ENCODE measurements at places on chromosomes 11 and 22. TPM values are rescaled to one million over a fixed set of nuclear protein-coding genes. Genes with fewer than 3 reads are reported as not detected.

DNA sequence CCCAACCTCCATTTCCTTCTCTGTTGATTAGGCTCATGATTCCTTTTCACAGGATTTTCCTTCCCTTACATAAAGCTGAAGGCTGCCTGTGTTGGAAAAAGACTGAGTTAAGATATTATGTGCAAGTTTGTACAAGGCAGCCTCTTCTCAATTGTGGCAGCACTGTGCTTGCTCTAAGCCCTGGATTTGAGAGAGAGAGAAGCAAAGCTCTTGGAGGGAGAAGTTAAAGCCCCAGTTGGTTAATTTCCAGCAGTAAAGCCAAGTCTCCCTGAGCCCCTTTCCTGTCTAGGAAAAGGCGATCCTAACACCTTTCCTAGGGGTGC, 128.3 kb upstream of the SESN3 start:
- DNase-seq, result no peak

GRCh38 chr22:50444663-50445062, 30.2 kb downstream of the SBF1 start:
- no peak for DNase-seq

DNA sequence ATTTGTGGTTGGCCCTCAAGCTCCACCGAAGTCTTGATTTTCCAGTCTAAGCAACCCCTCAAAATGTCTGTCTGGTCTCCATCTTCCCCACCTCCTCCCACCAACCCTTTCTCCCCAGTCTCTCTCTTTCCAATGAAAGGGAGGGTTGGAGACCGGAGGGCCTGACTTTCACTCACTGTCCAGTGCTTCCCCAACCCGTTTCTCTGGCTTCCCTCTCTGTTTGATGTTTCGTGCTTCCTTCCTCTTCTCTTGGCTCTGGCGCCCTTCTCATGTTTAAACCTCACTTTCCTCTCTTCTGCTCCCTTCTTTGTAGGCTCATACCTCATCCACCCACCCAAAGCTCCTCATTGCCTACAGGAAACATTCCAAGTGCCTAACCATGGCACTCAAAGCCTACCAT, 11.1 kb upstream of the VPS37C start:
- no peak for DNase-seq

Gene PVALB
- total RNA-seq, result not detected

GRCh38 chr11:31636983-31637382, 127.4 kb downstream of the ELP4 start:
- no peak for DNase-seq

DNA sequence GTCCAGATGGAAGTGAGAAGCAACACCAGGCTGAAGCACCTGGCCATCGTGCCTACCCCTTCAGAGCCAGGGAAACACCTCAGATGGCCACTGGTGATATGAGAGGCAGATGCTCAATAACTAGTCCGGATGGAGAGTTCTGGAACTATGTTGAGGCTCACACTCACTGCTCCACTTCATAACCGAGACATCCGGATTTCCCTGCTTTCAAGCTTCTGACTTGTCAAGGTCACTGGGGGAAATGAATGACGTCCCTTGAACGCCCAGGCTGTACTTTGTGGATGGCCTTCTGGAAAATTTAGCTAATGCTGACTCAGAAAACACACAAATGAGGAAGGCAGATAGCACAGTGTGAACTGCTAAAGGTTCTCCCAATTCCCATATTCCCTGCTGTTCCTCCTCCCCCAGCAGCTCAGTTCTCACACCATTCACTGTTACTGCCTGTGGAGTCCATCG, at the start of gene LYVE1:
Gene LYVE1 (minus strand): TSS at position 180 of the 456 bp plus-strand sequence. CDS start 133 bp downstream, at position 47.
- no peak for DNase-seq

- DNase-seq, result no peak
Observed at GRCh38 chr11:105582497-105582896, 27.4 kb upstream of the GRIA4 start.

DNA sequence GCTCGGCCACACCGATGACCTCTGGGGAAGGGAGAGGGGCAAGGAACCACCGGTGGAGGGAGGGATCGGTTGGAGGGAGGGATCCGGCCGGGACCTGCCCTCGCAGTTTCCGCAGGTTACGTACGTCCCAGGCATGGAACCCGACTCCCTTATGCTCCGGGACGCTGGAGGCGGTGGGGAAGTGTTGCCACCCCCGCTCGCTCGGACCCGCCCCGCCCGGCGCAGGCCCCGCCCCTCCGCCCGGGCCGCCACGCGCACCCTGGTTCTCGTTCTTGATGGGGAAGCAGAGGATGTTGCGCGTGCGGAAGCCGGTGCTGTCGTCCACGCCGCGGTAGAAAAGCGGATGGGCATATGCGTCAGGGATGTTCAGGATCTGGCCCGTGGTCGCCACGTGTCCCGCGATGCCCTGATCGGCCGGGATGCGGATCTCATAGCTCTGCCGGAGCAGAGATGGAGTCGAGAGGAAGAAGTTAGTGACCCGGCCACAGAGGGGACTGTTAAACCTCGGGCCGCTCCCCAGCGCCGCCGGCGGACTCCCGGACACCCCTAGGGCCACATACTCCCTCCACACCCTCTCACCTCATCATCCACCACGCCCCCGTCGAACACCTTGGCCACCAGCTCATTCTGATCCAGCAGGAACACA, 89.8 kb downstream of the PDE2A start:
- DNase-seq, result no peak

- DNase-seq, result no peak
Observed at GRCh38 chr11:10505278-10506007, 35.5 kb downstream of the RNF141 start.

Gene RASD2
- total RNA-seq, result 0.08 TPM

DNA sequence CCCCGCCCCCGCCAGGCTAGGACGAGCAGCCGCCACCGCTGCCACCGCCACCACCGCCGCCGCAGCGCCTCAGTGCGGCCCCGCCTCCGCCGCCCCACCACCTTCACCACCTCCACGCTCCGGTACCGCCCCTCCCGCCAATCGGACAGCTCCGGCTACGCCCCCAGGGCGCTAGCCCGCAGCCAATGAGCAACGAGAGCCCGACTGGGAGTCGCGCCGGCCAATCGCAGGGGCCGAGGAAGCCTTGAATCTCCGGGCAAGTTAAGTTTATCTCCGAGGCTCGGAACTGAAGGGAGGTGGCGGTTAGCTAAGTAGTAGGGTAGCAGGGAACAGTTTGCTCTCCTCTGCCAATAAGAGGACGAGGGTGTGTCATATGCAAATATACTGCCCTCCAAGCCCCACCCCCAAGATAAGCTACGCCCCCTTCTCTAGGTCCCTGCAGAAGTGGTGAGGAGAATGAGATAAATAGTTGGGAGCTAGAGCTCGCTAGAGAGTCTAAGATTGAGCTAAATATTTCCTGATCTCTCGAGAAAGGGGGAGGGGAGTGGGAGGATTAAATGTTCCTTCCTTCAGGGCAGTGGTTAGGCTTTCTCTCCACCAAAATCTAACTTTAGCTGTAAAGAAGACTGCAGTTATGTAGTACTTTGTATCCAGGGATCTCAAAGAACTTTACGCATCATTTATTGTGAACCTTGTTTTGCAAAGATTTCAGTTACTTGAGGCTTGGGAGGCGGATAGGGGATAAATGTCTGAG, at the start of gene SESN3:
Gene SESN3 (minus strand): TSS at position 76 of the 754 bp plus-strand sequence. CDS start 342 bp downstream, outside the sequence.
- DNase-seq, result peak; percentile 99

DNA sequence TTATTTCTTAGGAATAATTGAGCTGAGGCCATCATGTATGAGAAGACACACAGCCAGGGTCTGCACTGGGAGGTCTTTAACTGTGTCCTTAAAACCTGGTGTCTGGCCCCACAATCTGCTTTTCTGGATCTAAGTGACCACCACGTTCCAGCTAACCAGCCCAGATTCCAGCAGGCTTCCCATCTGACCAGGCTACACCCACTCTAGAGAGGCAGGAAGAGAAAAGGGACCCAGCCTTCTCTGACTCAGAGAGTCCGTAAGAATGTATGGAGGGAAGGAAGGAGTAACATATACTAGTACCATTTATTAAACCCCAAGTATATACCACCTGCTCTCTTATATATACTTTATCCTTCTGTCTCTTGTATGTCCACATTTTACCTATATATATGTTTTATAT, 80.1 kb downstream of the LDLRAD3 start:
- DNase-seq, result no peak

DNA sequence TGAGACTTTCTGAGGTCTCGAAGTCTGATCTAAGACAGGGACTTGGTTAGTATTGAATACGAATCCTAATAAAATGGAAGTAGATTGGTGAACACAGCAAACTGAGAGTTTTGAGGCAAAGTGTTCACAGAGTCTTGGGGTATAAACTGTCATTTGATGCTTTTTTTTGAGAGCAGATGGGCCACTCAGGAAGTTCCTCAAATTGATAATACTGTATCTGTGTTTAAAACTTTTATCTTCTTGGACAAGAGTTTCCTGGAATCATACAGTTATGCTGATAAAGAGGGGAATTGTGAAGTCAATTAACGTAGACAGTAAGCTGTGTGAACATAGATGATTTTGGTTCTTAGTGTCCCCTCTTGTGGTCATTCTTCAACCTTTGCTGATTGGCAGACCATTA, 80.0 kb upstream of the CLPB start:
- DNase-seq, result no peak

DNA sequence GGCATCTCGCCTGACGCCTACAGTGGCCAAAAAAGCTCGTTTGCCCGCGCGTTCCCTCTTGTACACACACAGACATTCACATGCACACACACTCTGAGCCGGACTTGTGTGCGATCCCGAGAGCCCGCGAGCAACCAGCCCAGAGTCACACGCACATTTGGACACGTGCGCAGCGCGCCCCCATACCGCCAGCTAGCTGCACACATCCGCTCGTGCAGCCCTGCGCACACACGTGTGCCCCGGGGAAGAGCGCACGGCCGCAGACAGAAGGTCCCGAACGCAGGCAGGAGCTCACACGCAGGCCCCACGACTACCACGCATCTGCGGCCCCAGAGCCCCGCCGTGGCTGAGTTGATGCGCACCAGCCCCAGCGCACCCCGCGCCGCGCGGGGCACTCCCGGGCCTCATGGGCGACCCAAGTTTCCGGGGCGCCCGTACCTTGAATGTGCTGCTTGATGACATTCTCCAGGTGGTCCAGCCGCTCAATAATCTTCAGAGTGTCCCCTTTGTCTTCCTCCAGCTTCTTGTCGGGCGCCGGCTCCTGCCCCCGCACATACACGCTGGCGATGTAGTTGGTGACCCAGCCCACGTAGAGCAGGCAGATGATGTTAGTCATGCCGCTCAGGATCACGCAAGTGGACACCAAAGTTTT, 758 bp downstream of the GALNT18 start:
- no peak for DNase-seq

Measured in activated naive CD4-positive, alpha-beta T cell treated with anti-CD3 and anti-CD28 coated beads, Interleukin-2, amount 50 U/mL, for 72 hours (primary cell).